ENCODE measurements at places on chromosomes 2 and 18. TPM values are rescaled to one million over a fixed set of nuclear protein-coding genes. Genes with fewer than 3 reads are reported as not detected.

DNA sequence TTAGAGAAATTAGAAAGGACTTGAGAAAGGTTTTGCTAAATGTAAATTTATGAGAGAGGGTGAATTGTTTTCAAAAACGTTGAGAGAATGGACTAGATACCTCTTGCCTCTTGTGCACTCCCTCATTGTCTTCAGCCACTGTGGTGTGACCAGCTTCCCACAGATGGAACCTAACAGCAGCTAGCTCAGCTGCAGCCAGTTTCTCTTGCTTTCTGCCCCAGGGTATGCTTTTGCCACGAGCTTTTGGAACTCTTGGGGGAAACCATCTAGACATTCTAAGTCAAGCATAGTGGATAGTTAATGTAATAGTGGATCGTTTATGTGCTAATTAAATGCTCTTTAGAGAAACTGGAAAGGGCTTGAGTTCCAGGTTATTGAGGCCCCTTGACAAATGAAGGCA is 288.2 kb downstream of the CTNNA2 start:
- no peak for DNase-seq

DNA sequence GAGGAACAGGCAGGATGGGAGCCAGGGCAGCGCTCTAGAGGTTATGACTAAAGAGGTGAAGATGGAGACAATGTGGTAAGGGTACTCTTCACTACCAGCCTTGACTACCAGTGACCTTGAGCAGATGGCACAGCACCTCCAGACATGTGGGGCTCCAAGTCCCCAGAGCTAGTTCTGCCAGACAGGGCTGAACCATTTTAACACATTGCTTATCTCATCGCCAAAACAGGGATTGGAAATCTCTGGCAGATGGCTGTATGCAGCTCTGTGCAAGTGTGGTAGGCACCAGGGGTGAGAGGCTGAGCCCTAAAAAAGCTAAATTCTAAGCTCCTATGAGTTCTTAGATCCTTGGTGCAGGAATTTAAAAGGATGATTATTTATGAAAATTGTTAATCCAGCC is 41.3 kb downstream of the FSHR start:
- no peak for DNase-seq

Gene POTEI
- total RNA-seq, result not detected

Gene NDUFV2
- 324 TPM for total RNA-seq

Gene VSNL1
- total RNA-seq, result not detected

GRCh38 chr18:62948788-62949187 is 233.4 kb downstream of the PHLPP1 start:
- no peak for DNase-seq

DNA sequence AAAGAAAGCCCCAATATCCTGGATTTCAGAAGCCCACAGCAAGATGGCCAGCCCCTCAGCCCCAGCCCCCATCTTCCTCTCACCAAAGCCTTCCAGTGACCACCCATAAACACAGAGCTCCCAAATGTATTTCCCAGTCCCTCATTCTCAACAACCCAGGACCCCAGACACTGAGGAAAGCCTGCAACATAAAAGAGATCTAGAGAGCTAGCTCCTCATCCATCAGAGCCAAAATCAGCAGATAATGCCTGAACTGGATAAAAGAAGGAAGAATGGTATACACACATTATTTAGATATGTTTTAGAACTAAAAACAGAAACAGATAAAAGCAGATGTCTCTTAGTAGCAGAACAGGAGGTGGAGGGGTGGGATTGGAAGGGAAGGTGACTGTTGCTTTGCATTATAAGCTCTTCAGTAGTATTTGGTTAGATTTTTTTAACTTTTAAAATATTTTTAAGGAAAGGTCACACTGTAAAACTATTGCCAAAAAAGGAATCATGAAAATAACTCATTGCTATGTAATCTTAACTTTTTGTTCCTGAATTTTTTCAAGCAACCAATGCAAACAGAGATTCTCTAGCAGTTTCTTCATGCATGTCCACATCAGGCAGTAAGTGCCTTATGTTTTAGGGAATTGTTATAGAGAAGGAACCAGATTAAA is 144.2 kb upstream of the PKDCC start:
- DNase-seq, result no peak

DNA sequence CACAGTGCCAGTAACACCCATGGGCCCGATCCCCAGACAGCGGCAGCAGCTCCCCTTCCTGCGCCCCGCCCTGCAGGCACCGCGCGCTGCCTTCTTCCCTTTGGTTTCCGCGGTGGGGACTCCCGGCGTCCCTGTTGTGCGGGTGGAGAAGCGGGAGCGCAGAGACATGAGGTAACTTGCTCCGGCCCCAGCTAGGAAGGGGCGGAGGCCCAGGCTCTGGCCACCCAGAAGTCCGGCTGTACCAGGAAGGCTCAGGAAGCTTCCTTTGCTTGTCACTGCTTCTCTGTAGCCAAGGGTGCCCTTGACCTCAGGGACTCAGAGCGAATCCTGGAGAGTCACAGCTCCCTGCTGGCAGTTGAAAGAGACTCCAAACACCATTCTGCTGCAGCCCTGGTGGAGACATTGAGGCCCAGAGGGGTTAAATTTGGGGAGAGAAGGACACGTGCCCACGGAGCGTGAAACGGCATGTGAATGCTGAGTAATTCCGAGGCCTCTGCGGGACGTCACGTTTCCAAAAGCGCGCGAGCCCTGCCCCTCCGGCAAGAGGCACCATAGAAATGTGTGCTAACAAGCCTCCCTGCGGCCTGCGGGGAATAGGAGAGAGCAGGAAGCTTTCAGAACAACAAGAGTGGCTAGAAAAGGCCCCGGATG is 6.7 kb upstream of the ADCY3 start:
- no peak for DNase-seq

Gene MARCO
- not detected for total RNA-seq

DNA sequence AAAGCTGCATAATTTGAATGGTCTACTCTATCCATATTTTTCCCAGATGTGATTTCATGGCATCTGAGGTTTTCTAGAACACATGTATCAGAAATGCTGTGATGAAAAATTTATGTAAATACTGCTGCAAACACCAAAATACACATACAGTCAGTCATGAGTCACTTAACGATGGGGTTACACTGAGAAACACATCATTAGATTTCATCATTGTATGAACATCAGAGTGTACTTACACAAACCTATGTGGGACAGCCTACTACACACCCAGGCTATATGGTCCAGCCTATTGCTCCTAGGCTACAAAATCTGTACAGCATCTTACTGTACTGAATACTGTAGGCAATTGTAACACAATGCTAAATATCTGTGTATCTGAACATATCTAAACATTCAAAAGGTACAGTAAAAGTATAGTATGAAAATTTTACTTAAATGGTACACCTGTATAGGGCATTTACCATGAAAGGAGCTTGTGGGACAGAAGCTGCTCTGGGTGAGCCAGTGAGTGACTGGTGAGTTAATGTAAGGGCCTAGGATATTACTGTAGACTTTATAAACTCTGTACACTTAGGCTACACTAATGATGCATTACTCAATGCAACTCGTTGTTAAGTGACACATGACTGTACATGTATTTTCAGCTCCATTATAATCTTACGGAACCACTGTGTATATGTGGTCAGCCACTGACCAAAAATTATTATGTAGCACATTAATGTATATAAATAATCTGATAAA is 33.5 kb downstream of the PNO1 start:
- no peak for DNase-seq

Gene TTL
- 45.9 TPM for total RNA-seq

GRCh38 chr2:127308586-127309138 is 14.7 kb upstream of the ERCC3 start:
- no peak for DNase-seq

DNA sequence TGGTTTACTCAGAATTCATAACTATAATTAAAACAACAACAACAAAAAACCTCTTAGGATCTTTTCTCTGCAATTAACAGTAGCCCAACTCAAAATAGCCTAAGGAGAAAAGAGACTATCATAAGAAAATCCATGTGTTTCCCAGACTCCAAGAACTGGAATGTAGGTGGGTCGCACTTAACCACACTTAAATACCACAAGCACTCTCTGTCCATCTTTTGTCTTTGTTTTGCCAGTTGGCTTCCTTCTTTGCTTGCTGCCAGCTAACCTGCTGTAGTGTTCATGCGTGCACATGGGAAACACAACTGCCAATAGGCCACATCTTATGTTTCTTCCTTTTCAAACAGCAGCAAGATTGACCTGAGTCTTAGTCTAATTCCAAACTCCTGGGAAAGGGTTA is 24.1 kb upstream of the ACVR1 start:
- DNase-seq, result no peak

Gene ANKRD30B
- total RNA-seq, result not detected

DNA sequence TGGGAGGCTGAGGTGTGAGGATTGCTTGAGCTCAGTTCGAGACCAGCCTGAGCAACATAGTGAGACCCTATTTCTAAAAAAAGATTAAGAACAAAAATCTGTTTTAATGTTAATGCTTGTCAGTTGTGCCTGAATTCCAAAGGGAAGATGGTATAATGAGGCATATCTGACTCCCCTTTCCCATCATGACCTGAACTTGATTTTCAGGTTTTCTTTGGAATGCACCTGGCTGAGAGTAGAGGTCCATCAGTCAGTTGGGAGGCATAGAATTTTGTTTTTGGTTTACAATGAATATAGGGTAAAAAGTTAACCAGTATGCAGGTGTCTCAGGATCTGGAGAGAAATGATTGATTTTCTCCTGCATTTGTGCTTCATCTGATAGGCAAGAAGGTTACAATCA is 20.4 kb downstream of the RPIA start:
- DNase-seq, result no peak

DNA sequence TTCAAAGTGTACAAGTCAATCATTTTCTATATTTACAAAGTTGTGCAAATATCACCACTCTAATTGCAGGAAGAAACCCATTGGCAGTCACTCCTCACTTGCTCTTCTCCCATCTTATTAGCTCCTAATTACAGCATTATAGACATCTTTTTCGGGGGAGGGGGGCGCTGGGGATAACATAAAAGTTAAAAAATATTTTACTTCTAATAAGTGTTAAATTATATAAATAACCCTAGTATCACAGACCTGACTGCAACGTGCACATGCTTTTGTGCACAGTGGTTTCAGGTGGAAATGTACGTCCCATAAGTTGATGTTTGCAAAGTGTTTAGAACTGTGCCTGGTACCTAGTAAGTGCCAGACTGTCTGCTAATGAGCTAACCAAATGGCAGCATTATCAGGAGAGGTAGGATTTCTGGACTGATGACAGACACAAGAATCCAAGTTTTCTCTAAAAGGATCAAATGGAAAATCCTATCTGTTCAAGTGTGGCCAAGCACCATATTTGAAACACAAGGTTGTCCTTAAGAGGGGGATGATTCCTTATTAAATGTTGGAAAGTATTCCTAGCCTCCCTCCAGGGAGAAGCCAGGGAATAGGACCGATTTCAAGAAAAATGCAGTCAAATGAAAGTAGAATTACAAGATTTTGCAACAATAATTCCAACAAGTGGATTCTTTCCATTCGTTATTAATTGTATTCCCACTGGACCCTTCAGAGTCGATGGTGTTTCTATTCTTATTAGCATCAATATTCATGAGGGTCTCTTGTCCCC is 70.0 kb downstream of the ACKR3 start:
- DNase-seq, result no peak

DNA sequence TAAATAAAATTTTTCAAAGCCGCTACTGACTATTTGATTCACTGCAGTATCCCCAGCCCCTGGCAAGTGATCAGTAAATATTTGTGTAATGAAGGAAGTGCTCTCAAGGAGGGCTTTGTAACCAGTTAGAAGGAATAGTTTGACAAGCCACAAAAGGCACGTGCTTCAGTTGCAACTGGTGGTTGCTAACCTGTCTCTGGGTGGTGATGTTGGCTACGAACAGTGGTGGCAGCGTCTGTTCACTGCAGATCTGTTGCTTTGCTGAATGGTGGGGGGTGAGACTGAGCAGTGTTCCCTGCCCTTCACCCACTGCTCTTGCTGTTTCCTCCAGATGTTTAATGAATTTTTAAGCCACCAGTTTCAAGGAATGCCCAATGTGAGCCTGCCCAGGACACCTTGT is 73.9 kb upstream of the SIX2 start:
- no peak for DNase-seq

GRCh38 chr2:154758871-154759270 is 60.4 kb downstream of the KCNJ3 start:
- DNase-seq, result no peak
